ENCODE measurements at places on chromosomes 7 and 10. TPM values are rescaled to one million over a fixed set of nuclear protein-coding genes. Genes with fewer than 3 reads are reported as not detected.

GRCh38 chr7:123499211-123499970 lies 35.0 kb downstream of the IQUB start:
- no peak for DNase-seq

Gene RFC2
- 8.2 TPM for total RNA-seq

DNA sequence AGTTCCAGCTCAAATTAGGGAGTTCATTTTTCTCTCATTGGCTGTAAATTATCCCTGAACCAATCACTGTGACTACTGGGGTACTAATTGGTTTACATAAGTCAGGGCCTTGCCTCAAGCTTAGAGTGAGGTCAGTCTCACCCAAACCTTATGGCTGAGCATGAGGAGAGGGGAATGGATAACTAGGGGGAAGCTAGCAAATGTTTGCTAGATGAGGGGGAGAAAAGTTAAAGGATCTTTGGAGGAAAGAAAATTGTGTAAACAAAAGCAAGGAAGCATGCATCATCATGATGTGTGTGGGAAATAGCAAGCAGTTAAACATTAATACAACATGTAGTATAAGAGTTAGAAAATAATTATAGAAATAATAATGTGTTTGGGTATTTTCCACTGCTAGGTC lies 121.9 kb downstream of the BBS9 start:
- DNase-seq: no peak

GRCh38 chr7:140435252-140435895 lies 31.5 kb downstream of the RAB19 start:
- DNase-seq: no peak

DNA sequence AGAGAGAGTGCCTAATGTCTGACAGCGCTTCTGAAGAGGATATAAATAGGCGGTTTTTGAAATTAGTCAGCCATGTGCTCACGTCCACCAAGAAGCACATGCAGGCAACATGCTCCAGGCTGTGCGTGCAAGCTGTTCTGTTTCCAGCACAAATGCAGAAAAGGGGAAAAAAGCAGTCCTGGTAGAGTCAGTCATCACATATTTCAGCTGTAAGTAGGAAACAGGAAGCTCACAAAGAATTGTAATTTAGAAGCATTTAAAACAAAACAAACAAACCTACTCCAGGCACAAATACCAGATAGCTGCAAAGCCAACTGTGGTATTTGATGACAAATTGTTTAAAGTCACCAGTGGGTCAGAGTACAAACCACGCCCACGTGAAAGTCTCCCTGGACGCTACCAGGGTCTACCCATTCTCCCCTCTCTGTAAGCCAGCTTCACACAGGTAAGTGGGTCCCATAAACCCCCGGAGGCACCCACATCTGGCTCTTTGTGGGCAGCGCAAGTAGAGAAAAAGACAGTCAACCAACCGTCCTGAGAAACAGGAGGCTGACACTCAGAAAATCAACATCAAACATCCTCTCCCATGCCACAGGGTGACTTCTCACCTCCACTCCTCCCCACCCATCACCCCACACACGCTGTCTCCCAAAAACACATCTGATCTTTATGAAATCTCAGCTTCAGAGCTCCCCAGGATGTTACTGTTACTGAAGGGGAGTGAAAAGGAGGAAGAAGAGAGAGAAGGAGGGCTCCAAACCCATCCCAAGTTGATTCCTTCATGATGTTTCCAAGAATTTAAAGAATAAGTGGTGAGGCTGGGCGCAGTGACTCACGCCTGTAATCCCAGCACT lies 186.4 kb downstream of the FAM107B start:
- no peak for DNase-seq

DNA sequence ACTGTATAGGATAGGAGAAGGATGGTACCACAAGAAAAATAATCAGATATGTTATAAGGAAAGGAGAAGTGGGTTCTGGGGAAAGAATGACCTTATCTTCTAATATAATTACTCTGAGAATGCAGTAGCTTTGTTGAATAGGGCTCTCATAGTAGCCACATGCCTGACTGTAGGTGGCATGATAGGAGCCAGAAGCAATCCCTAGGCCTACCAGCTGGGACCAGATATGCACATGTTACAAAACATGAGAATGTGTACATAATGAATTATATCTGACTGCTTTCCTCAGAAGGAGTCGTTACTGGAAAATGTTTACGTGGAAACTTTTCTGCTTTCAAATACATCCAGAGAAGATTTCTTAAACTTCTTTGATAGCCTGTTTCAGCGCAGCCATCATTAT lies 53.2 kb upstream of the FAM3C start:
- no peak for DNase-seq

GRCh38 chr7:70583965-70584883 lies 547.7 kb upstream of the GALNT17 start:
- no peak for DNase-seq

DNA sequence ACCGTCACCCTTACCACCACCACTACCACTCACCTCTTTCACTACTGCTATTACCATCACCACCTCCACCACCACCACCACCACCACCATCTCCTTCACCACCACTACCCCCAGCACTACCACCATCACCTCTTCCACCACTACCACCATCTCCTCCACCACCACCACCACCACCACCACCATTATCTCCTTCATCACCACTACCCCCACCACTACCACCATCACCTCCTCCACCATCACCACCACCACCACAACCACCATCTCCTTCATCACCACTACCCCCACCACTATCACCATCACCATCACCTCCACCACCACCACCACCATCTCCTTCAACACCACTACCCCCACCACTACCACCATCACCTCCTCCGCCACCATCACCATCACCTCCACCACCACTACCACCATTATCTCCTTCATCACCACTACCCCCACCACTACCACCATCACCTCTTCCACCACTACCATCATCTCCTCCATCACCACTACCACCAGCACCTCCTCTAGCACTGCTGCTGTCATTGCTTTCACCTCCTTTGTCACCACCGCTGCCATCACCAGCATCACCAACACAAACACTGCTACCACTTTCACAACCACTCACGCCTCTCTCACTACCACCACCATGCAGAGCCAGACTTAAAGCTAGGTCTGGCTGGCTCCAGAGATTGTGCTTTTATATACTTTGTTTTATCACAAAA lies 109.3 kb downstream of the ICA1 start:
- no peak for DNase-seq

Gene ZNF117
- total RNA-seq: 0.78 TPM

DNA sequence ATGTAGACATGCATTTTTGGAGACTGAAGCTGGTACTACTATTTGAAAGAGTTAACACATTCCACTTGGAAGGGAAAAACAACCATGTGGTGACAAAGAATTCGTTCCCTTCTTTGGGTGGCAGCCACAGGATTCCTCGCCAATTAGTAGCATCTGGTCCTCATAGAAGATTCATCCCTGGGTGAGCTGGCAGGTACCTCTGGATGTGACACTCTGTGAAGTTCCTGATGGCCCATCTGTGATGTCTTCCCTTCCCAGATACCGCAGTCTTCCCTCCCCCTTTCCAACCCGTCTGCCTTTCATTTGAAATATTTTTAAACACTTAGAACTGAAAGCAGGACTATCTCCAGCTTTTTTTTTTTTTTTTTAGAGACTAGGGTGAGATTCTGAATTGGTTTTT lies 569.5 kb downstream of the TYW1 start:
- no peak for DNase-seq

- DNase-seq: no peak
Measured at GRCh38 chr10:12531305-12532220, 182.2 kb downstream of the CAMK1D start.

DNA sequence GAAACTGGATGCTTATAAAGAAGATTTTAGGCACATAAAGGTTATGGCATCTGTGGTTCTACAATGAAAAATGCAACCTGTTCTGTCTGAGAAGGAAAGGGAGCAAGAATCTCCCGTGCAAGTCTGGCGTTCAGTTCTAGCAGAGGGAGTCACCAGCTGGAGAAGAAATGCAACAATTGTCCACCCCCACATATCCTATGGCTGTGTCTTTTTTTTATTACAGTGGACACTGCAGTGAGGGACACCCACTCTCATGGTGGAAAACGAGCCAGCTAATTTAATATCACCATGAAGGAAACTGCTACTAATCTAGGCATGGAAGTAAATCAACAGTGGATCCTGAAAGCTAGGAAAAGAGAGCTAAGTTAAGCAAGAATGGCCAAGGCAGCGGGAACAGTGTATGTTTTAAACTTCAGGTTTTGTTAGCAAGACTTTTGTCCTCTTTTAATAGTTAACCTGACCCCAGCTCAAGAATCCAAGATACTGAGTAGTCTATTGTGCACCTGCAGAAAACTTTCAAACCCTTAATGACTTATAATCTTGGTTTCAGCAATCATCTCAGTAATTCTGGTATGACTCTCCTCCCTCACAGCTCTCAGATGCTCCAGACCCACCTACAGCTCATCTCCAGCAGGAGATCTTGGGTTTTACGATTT lies 149.3 kb downstream of the FGFR2 start:
- DNase-seq: no peak

Gene NXPH1
- total RNA-seq: not detected

DNA sequence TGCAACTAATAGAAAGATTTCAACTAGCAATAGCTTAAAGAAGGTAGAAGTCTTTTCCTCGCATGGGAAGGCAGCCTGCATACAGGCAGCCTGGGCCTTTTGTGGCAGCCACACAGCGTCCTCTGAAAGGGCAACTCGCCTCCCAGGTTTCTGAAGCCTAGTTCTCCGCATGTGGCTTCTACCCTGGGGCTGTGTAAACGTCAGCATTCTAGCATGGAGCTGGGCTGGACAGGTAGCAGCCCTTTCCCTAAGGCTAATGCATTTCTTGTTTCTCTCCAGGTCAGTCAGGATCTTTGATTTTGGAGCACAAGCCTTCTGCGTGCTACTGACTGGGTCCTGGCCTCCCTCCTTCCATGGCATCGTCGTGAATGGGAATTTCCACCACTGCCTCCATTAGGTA lies 23.8 kb upstream of the SEC61G start:
- no peak for DNase-seq

All from gastrocnemius medialis (tissue), 4 donors.